Bone marrow (tissue), 2 donors: ENCODE measurements at places on chromosomes 7 and 10.

GRCh38 chr10:70344144-70344543, 38.3 kb downstream of the LRRC20 start:
- DNase-seq: no peak

DNA sequence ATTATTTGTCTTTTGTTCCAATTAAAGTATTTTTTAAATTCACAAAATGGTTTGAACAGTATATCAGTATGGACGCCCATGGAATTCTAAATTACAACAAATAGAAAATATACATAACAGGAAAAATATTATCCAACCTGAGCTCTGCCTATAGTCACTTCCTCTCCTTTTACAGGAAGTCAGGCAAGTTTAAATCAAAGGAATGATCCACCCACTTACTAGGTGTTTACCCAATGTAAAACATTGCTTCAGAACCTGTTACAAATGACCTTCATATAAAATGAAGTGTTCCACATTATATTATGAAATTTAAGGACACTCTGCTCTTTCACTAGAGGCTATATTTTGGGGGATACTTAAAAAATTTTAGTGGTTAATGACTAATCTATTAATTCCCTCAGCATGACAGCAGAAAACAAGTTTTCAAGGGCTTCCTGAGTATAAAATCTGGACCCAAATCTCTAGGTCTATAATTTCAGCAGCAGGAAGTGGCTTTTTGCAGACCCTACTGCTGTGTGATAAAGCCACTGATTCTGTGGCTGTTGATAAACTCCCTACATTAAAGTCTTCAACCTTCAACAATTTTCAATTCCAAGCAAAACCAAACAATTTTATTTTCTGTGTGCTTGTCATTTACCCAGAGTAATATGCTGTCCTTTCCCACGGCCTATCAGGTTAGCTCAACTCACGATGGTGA, 722.6 kb downstream of the GATA3 start:
- no peak for DNase-seq

- DNase-seq: no peak
These were observed 110.7 kb downstream of the WDR37 start for GRCh38 chr10:1166828-1167275.

DNA sequence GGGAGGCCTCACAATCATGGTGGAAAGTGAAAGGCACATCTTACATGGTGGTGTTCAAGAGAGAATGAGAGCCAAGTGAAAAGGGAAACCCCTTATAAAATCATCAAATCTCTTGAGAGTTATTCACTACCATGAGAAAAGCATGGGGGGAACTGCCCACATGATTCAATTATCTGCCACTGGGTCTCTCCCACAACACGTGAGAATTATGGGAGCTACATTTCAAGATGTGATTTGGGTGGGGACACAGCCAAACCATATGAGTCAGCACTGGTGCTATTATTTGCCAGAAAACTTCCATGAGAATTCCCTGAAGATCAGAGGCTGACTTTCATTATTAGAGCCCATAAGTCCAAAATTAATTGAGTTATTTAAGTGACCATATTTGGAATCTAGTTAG, 1001.2 kb upstream of the POT1 start:
- no peak for DNase-seq

GRCh38 chr10:21757185-21757901, 223.3 kb downstream of the MLLT10 start:
- no peak for DNase-seq

GRCh38 chr10:131676800-131677421, 223.9 kb upstream of the PPP2R2D start:
- DNase-seq: no peak

GRCh38 chr7:21013765-21014539, 227.3 kb upstream of the SP8 start:
- DNase-seq: no peak

DNA sequence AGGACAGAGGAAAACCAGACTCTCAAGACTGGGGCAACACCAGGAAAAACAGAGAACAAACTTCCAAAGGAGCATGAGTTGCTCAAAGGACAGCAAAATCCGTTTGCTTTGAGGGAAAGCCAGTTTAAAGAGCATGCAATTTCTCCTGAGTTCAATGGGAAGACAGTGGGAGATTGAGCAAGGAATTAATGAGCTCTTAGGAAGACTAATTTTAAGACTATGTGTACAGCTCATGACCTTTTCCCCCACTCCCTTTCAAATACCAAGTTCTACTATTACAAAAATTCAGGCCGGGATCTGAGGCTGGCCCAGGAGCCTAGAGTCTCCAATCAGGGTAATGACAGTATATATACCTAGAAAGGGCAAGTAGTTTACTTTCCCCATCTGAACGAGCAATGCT, 79.2 kb downstream of the EPDR1 start:
- DNase-seq: no peak

- no peak for DNase-seq
These were observed 93.7 kb downstream of the DGKI start for GRCh38 chr7:137753067-137753466.

- no peak for DNase-seq
These were observed 72.0 kb downstream of the DGKI start for GRCh38 chr7:137774793-137775201.
